KG1 (cell line): ENCODE measurements at places on chromosomes 3 and 15.

DNA sequence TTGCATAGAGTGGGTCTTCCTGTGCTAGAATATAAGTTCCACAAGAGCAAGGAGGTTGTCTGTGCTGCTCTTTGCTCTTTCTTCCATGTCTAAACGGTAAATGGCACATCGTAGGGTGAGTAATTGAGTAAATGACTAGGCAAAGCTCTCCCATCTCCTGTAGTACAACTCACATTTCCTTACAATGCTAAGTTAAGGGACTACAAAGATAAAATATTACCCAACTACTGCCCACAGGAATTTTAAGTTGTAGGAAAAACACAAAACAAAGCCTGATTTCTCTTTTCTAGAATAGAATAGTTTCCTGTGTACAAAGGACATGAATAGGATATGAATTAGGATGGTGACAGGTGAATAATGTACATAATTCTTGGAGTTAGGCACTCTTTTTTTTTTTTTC is 19.9 kb upstream of the LRIG1 start:
- DNase-seq, result no peak

DNA sequence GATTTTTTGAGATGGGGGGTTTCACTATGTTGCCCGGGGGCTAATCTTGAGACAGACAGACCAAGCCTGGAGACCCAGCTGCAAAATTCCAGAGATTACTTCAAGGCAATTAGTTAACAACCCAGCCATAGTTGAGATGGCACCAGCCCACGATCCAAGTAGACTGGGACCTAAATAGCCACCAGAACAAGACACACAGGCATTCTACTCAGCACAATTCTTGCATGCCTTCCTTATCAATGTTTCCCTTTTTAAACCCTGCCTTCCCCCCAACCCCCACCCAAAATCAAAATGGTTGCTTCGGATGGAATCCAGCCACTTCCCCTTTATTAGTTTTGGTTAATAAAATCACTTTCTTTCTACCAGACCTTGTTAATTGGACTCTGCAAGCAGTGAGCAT is 28.6 kb downstream of the FAM240A start:
- no peak for DNase-seq

DNA sequence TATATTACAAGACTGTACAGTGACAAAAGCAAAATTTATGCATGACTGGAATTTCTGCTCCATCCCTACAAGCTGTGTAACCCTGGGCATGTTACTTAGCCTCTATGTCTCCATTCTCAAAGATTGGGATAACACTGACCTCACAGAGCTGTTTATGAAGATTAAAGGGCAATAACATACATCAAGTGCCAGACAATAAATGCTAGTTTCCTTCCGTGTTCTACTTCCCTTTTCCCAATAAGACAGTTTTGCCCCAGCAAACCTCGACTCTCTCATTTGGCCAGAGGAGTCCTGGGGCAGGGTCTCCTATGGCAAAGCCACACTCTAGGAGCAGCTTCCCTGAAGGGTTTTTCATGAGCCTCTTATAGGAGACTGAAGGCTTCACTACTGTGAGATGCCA is 7.5 kb downstream of the HEXA start:
- no peak for DNase-seq

- DNase-seq, result no peak
Observed at GRCh38 chr3:30289324-30289723, 317.1 kb upstream of the TGFBR2 start.

GRCh38 chr3:185332026-185332735 is 30.8 kb upstream of the MAP3K13 start:
- no peak for DNase-seq

DNA sequence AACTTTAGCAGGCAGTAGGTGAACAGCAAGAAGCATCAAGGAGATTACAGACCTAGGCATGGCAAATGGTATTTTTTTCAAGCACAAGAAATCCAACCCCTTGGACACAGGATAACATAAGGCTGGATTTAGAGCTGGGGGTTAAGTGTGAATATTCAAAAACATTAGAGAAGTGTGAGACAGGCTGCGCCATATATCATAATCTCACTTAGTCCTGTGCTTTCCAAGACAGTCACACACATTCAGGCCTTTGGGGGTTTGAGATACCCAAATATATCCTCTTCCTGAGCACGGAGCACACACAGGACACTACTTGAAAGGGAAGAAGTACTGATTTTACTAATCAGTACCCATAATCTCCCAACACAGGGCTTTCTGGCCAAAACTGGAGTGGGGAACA is 83.0 kb upstream of the CLDN18 start:
- no peak for DNase-seq

DNA sequence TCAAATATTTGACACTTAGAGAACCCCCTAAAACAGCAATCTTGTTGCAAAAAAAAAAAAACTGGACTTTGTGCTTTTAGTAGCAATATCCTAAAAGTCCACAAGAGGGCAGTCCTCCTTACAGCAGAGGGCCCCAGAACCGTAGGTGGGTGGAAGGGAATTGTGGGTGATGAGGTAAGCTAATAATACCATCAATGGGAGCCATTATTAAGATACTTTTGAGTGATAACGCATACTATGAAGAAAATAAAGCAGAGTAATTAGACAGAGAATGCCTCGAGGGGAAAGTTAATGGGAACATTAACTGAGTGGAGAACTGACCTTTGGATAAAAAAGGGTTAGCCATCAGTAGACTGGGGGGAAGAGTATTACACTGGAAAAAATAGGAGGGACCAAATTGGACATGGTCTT is 229.9 kb downstream of the THRB start:
- DNase-seq, result no peak

DNA sequence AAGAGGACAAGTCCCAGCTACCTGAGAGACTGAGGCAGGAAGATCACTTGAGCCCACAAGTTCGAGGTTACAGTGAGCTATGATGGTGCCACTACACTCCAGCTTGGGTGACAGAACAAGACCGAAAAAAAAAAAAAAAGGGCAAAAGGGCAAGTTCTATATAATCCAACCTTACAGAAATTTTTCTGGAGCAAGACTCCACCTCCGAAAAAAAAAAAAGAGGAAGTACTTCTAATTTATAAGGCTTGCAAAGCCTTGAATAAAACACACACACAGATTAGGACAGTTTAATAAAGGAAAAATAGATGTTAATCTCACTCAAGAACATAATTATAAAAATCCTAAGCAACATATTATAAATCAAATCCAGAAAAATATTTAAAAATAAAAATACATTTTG is 14.4 kb upstream of the XYLB start:
- no peak for DNase-seq

DNA sequence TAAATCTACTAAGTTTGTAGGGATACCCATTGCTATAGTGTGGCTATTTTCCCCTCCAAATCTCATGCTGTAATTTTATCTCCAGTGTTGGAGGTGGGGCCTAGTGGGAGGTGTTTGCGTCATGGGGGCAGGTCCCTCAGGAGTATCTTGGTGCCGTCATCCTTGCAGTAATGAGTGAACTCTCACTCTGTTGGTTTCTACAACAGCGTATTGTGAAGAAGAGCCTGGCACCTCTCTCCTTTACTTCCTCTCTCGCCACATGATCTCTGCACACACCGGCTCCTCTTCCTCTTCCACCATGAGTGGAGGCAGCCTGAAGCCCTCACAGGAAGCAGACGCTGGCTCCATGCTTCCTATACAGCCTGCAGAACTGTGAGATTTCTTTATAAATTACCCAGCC is 34.0 kb upstream of the TRPM1 start:
- no peak for DNase-seq

- no peak for DNase-seq
Observed at GRCh38 chr3:98734735-98735134, 28.4 kb upstream of the ST3GAL6 start.

GRCh38 chr15:73338058-73338457 is 30.7 kb downstream of the HCN4 start:
- no peak for DNase-seq

GRCh38 chr3:197204736-197205135 is 93.7 kb downstream of the DLG1 start:
- no peak for DNase-seq

GRCh38 chr15:58608129-58608590 is 141.3 kb downstream of the ADAM10 start:
- DNase-seq, result no peak
